Mesendoderm (in vitro differentiated cells): ENCODE measurements at places on chromosomes 3 and 15.

GRCh38 chr3:45541326-45542321 lies 52.9 kb upstream of the LIMD1 start:
- DNase-seq = no peak

- DNase-seq = peak; percentile 82
These were observed at the start of gene PCBP4 for GRCh38 chr3:51967384-51968169. Gene PCBP4, minus strand, starts transcription at chr3:51967454. Its CDS starts 6,214 bp downstream, at chr3:51961240.

- no peak for DNase-seq
These were observed 1.4 kb downstream of the TMC3 start for GRCh38 chr15:81372575-81372974.

DNA sequence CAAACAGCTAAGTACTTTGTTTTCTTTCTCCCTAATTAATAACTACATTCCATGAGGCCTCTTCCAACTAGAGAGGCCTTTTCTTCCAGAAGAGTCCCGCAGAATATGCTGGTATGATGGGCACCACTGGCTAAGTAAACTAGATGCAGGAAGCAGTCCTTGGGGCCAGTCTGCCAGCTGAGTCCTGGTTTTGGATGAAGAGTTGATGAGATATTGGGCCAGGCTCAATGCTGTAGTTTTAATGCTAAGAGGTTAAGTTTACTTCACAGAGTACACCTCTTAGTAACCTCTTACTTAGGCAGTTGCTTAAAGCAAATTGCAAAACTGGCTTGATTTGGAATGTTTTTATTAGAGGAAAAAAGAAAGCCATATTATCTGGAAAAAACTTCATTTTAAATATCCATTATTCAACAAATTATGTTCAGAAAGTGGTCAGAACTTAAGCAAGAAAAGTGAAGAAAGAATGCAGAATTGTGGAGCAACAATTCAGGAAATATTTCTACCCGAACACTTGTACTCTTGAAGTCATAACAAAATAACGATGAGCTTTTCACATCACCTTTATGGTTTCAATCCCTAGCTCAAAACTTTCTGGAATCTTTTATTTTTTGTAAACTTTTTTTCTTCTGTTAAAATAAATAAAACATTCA lies 178.4 kb upstream of the CDIN1 start:
- no peak for DNase-seq

DNA sequence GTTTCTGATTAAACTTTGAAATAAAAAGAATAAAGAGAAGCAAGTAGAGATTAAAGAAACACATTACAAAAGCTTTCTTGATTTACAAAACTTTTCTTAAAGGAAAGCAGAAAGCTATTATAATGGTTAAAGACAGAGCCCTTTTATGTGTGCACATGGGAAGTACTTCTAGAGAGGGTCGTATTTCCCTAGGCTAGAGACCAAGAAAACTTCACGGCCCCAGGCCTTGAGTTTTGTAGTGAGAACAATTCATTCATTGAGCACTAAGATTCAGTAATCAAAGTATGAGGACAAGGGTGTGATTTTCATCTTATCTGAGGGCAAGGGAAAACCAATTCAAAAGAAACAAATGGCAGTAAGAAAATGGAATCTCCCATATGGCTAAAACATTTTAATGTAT lies 854.1 kb downstream of the ROBO1 start:
- peak; percentile 42 for DNase-seq

GRCh38 chr3:170494766-170495165 lies 76.1 kb downstream of the CLDN11 start:
- no peak for DNase-seq

- DNase-seq = no peak
These were observed 11.5 kb upstream of the PARP14 start for GRCh38 chr3:122668930-122669730.

GRCh38 chr3:73687106-73688004 lies 62.6 kb upstream of the PDZRN3 start:
- DNase-seq = peak; percentile 27

DNA sequence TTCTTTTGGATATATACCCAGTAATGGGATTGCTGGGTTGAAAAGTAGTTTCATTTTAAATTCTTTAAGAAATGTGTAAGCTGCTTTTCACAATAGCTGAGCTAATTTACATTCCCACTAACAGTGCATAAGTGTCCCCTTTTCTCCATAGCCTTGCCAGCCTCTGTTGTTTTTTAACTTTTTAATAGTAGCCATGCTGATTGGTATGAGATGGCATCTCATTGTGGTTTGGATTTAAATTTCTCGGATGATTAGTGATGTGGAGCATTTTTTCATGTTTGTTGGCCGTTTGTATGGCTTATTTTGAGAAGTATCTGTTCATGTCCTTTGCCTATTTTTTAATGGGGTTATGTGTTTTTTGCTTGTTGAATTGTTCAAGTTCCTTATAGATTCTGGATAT lies 444.3 kb upstream of the ATP11B start:
- DNase-seq = no peak

DNA sequence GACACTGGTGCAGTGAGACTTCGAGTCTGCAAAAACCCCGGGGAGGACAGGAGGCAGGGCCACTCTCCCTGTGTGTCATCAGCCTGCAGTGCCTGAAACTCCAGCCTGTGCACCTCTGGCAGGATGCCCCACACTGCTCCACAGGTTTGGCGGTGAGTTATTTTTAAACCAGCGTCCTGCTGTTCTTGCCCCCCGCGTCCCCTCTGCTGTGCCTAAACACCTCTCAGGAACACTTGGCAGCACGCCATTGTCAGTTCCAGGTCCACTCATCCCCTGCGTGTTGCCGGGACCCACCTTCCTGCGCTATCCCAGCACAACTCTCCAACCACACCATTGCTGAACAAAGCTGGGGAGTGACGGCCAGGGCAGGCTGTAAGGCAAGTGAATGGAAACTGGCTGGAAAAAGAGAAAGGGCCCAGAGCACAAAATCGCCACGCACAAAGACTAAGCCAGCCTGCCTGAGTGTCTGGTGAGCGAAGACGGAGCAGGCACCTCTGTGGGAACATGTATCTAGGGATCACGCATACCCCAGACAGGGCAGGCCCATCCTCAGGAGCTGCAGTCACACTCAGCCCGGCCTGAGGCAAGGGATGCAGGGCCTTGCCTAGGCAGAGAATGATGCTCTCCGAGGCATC lies 3.1 kb upstream of the PLA2G4F start:
- no peak for DNase-seq

DNA sequence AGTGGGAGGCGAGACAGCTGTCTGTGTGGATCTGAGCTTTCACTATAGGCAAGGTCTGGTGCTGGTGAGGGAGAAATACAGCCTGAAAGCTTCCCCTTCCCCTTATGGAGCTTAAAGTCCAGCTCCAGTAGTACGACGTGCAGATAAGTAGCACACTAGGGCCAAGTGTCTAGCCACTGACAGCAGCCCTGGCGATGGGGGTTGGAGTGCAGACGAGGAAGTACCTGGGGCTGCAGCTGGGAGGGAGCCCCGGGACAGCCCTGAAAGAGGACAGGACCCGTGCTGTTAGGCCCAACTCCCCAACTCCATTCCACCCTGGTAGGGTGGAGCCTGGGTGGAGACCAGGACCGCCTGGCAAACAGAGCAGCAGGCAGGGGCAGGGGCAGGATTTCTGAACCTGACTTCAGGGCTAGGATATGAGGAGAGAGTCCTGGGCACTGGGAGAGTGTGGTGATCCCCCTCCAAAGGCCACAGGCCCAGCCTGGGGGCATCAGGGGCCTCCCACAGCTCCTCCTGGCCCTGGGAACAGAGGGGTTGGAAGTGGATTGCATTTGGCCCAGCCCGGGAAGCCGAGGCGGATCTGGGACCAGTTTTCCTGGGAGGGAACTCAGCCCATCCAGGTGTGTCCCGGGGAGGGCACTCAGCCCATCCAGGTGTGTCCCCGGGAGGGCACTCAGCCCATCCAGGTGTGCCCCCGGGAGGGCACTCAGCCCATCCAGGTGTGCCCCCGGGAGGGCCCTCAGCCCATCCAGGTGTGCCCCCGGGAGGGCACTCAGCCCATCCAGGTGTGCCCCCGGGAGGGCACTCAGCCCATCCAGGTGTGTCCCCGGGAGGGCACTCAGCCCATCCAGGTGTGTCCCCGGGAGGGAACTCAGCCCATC lies 42.8 kb downstream of the BDH1 start:
- no peak for DNase-seq

- no peak for DNase-seq
These were observed 62.0 kb downstream of the TLE3 start for GRCh38 chr15:70035719-70036077.

DNA sequence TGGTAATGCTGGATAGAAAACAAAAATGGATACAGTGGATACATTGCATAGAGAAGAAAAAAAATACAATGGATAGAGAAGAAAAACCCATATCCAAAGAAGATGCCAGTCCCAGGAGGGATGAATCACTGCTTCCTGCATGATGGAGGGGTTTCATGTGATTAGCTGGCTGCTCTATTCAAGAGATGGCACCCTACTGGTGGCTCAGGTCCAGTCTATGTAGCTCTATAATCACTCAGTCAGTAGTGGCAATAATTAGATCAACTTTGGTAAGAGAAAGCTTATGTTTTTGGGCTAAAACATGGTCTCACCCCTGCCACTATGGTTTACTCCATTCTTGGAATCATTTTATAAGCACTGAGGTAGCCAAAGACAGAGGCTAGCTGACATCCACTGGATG lies 33.7 kb upstream of the NOX5 start:
- DNase-seq = no peak

DNA sequence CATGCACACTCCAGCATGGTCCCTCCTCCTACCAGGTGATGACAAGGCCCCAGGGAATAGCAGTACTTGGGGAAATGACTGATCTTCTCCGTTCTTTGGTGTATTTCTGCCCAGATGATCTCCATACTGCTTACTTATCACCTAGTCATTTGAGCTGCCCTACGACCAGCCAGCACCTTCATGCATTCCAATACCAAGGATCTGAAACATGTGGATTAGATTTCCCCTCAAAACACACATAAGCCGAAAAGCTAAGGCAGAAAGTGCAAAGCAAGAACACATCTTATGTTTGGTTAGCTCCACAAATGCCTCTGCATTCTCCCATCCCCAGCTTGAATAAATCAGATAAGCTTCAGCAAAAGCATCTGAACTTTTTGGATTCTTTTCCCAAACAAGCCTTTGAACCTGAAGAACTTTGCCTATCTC lies 64.8 kb upstream of the BCL6 start:
- no peak for DNase-seq
